ENCODE measurements at places on chromosomes 2 and 18. TPM values are rescaled to one million over a fixed set of nuclear protein-coding genes. Genes with fewer than 3 reads are reported as not detected.

The KRTCAP3 gene
- 1.1 TPM for polyA plus RNA-seq

DNA sequence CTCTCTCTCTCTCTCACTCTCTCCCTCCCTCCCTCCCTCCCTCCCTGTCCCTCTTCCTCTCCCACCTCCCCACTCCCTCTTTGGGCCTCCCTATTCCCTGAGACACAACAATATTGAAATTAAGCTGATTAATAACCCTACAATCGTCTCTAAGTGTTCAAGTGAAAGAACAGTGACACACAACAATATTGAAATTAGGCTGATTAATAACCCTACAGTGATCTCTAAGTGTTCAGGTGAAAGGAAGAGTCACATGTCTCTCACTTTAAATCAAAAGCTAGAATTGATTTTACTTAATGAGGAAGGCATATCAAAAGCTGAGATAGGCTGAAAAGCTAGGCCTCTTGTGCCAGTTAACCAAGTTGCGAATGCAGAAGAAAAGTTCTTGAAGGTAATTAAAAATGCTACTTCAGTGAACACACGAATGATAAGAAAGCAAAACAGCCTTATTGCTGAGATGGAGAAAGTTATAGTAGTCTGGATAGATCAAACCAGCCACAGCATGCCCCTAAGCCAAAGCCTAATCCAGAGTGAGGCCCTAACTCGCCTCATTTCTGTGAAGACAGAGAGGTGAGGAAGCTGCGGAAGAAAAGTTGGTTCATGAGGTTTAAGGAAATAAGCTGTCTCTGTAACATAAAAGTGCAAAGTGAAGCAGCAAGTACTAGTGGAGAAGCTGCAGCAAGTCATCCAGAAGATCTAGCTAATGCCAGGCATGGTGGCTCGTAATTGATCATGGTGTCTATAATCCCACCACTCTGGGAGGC, 21.3 kb downstream of the MALT1 start:
- DNase-seq: no peak
- H3K27ac ChIP-seq: no peak overlapping the region
- peaks cover 21% of the 10 kb centered on the region for H3K36me3 ChIP-seq
- no peaks in the 10 kb centered on the region for H3K27me3 ChIP-seq
- H3K4me3 ChIP-seq: no peak overlapping the region
- H3K4me1 ChIP-seq: no peaks in the 10 kb centered on the region

DNA sequence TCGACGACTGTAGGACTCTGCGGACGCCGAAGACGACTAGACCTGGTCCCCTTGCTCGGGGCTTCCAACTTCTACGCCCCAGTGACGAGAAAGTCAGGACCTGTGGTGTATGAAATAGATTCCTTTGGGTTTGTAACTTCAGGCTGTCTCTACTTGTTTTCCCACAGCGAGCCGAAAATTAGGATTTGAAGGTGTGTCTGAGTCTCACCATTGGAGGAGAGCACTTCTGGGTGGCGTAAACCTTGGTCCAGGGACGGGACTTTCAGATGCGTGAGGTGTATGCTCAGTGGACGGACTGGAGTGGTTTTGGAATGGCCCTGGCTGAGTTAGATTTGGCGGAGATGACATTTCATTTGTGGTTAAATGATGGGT, 1.3 kb downstream of the BIRC6 start:
- H3K27me3 ChIP-seq: no peaks in the 10 kb centered on the region
- peaks cover 2% of the 10 kb centered on the region for H3K36me3 ChIP-seq
- peaks cover 1% of the 10 kb centered on the region for H3K4me1 ChIP-seq
- DNase-seq: peak; percentile 31

The UGT1A8 gene
- polyA plus RNA-seq: not detected

The ABCB11 gene
- not detected for polyA plus RNA-seq

The FLACC1 gene
- 0.32 TPM for polyA plus RNA-seq

- H3K27ac ChIP-seq: peak overlapping the region; percentile 86
- peak overlapping the region; percentile 28 for H3K4me3 ChIP-seq
- DNase-seq: peak; percentile 34
- no peaks in the 10 kb centered on the region for H3K27me3 ChIP-seq
- H3K36me3 ChIP-seq: no peaks in the 10 kb centered on the region
Observed at GRCh38 chr18:55400590-55401541, 187.1 kb downstream of the TCF4 start.

- no peaks in the 10 kb centered on the region for H3K4me1 ChIP-seq
- no peak overlapping the region for H3K4me3 ChIP-seq
- no peaks in the 10 kb centered on the region for H3K27me3 ChIP-seq
- no peak overlapping the region for H3K27ac ChIP-seq
Observed at GRCh38 chr2:162914161-162914560, 75.6 kb upstream of the KCNH7 start.

The RGPD4 gene
- polyA plus RNA-seq: not detected

GRCh38 chr2:231807020-231807419, 20.8 kb downstream of the COPS7B start:
- DNase-seq: no peak
- H3K4me3 ChIP-seq: no peak overlapping the region
- no peak overlapping the region for H3K27ac ChIP-seq

DNA sequence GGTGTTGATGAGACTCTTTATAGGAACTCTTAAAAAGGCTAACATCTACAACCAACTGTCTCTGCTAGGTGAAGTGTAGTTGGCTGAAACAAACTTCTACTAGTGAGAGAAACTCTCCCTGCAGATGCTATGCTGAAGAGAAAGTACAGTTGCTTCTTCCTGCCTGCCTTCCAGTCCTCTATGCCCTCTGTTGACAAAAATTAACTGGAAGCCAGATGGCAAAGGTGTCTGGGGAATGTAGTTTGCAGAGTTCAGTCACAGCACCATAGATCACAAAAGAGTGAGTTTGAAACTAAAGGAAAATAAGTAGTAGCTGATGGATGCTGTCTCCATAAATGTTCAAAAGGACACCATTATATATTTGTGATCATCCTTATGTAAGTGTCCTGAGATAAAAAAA, 958.8 kb upstream of the NRXN1 start:
- no peaks in the 10 kb centered on the region for H3K36me3 ChIP-seq
- H3K4me1 ChIP-seq: peaks cover 6% of the 10 kb centered on the region
- H3K27me3 ChIP-seq: no peaks in the 10 kb centered on the region
- no peak overlapping the region for H3K27ac ChIP-seq
- H3K4me3 ChIP-seq: no peak overlapping the region

DNA sequence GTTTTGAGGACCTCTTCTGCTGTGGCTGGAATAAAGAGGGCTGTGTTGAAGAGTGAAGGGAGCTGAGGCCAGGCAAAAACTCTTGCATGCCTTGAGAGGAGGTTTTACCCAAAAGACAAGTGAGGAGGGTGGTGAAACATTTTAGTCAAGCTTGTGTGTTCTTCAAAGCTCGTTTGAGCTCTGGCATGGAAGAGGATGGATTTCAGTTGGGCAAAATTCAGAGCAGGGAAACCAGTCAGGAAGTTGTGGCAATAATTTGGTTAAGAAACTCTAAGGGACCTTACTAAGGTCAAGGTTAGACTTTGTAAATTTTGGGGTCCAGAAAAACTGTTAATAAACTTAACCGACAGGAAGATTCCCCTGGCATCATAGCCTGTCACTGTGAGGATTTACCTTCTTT, 34.7 kb downstream of the SPTBN1 start:
- H3K4me3 ChIP-seq: no peak overlapping the region
- DNase-seq: no peak
- H3K36me3 ChIP-seq: no peaks in the 10 kb centered on the region
- H3K27me3 ChIP-seq: no peaks in the 10 kb centered on the region
- H3K4me1 ChIP-seq: peaks cover 8% of the 10 kb centered on the region

GRCh38 chr2:200790185-200790584, 21.5 kb upstream of the BZW1 start:
- peaks cover 14% of the 10 kb centered on the region for H3K4me1 ChIP-seq
- no peaks in the 10 kb centered on the region for H3K36me3 ChIP-seq
- no peak overlapping the region for H3K4me3 ChIP-seq
- no peak overlapping the region for H3K27ac ChIP-seq
- H3K27me3 ChIP-seq: no peaks in the 10 kb centered on the region
- no peak for DNase-seq

The PARD6G gene
- 4.6 TPM for polyA plus RNA-seq

The TMEM17 gene
- polyA plus RNA-seq: 1.2 TPM

GRCh38 chr2:113157118-113157896, 16.5 kb upstream of the PSD4 start:
- no peaks in the 10 kb centered on the region for H3K36me3 ChIP-seq
- H3K4me1 ChIP-seq: no peaks in the 10 kb centered on the region
- peak overlapping the region; percentile 16 for H3K4me3 ChIP-seq
- no peak overlapping the region for H3K27ac ChIP-seq
- DNase-seq: no peak

DNA sequence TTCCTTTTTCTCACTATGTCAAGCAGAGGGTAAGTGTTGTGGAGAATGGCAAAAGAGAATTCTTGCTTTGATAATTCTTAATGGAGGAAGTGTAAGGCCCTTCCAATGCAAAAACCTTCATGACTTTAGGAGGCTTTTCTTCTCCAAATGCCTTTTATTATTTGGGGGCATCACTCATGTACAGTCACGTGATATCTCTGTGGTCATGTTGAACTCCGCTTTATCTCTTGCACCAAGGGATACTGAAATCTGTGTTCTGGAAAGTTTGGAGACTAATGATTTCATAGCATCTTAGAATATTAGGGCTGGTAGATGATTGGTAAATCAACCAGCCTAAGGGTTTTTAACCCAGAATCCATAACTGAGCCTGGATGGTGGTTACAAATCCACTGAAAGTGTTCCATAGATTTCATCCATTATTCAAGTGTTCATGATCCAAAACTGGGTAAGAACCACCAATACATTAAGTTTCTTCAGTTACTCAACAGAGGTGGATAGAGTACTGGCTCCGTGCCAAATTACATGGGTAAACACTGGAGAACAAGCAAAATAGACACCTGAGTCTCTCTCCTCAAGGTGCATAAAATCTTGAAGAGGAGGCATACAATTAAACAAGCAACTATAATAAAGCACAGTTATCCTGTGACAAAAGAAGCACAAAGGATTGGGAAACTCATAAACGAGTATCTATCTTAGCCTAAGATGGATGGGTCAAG, 169.6 kb upstream of the EPHA4 start:
- H3K4me1 ChIP-seq: no peaks in the 10 kb centered on the region
- H3K4me3 ChIP-seq: no peak overlapping the region
- H3K36me3 ChIP-seq: no peaks in the 10 kb centered on the region
- no peak for DNase-seq
- no peaks in the 10 kb centered on the region for H3K27me3 ChIP-seq

The EHD3 gene
- 29.1 TPM for polyA plus RNA-seq

The PELI1 gene
- 2.3 TPM for polyA plus RNA-seq

DNA sequence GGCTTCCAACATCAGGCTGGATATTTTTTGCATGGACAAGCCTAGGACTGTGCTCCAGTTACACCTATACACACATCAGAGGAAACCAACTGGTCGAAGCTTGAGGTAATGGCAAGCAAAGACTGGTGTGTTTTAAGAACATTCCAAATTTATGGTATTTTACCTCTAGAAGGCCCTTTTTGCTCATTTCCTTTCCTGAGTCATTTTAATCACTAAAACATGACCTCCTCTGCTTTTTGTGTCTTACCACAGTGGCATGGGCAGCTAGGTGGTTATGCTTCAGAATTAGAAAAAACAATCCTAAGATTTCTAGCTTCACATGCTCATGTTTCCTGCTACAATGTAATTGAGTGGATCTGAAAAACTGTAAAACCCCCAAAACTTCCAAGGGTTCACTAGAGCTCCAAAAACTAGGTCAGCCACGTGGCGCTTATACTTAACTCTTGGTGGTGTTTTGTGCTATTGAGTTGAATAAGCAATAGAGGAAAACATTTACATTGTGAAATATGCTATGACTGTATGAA, 30.6 kb upstream of the CHRNA1 start:
- H3K27me3 ChIP-seq: no peaks in the 10 kb centered on the region
- DNase-seq: peak; percentile 45
- H3K4me3 ChIP-seq: no peak overlapping the region
- H3K36me3 ChIP-seq: peaks cover 5% of the 10 kb centered on the region
- no peak overlapping the region for H3K27ac ChIP-seq

DNA sequence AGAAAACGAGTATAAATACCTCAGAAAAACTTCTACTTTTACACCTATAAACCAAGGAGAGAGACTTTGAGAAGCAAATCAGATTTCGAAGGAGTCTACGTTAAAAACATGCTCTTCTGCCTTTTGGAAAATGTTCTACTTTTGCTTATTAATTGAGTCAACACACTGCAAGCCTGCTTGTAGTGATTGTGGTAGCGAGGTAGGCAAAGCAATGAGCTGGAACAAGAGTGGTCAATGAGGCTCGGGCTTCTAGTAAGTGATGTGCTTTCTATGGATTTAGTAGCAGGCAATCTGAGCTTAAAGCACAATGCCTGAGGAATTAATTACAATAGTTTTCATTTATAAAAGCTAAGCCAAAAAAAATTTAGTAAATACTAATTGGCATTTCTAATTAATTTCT, 103.4 kb upstream of the TFCP2L1 start:
- no peak overlapping the region for H3K4me3 ChIP-seq
- no peak overlapping the region for H3K27ac ChIP-seq

- peak; percentile 27 for DNase-seq
- H3K4me1 ChIP-seq: no peaks in the 10 kb centered on the region
- no peak overlapping the region for H3K4me3 ChIP-seq
- H3K27me3 ChIP-seq: no peaks in the 10 kb centered on the region
Observed at GRCh38 chr2:220296174-220296573, 668.7 kb downstream of the SLC4A3 start.

DNA sequence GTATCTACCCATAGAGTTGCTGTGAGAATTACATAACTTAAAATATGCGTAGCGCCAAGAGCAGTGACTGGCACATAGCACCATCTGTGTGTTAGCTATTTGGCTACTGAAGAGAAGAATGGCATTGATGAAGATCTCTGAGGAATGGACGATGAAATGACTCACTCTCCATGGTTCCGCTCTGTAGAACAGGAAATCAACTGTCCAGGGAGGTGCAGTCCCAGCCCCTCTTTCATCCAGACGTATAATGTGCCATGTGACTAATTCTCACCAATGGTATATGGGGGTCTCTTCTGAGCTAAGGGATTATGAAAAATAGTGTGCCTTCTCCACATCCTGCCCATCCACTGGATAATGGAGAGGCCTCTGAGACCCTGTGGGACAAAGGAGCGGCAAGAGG, 254.8 kb downstream of the CYP26B1 start:
- H3K4me1 ChIP-seq: no peaks in the 10 kb centered on the region
- no peak for DNase-seq
- no peak overlapping the region for H3K27ac ChIP-seq
- H3K36me3 ChIP-seq: no peaks in the 10 kb centered on the region
